ENCODE measurements at places on chromosomes 7 and 10.

- no peak for DNase-seq
Measured at GRCh38 chr10:4851846-4852245, 25.8 kb downstream of the AKR1E2 start.

DNA sequence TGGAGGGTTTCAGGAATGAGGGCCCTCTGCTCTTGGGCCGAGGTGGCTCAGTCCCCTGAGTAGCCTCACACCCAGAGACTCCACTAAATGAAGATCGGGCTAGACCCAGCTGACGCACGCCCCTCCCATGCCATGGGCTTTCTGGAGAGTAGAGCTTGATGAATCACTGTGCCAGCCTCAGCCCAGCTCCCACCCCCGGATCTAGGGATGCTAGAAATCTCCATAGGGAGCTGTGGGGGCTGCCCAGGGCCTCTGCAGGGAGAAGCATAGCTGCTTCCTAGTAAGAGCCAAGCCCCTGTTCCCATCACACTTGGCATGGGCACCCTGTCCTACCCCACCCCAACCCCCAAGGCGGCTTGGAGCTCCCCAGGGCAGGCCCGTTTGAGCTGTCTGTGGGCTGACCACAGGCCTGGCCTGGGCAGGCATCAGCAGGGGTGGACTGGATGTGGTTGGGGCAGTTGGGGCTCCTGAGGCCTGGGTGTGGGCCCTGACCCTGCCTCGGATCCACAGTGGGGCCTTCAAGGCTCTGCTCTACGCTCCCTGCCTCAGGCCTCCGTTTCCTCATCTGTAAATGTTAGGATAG is 121.2 kb downstream of the ZMIZ1 start:
- no peak for DNase-seq

- no peak for DNase-seq
Measured at GRCh38 chr10:26556748-26557640, 118.9 kb downstream of the APBB1IP start.

DNA sequence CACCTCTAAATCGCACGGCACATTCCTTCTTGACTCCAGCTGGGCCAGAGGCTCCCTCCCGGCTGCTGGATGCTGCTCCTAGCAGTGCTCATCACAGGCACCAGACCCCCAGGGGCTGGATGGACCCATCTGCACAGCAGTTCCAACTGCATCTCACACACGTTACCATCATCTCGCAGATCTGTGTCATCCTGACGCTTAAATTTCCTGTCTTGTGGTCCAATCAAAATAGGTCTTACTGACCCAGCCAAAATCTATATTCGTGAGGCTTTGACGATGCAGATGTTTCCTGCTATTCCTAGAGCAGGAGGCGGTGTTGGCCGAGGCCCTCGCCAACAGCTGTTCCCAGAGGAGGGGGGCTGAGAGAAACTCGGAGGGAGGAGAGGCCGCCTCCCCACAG is 108.0 kb downstream of the MKI67 start:
- no peak for DNase-seq

DNA sequence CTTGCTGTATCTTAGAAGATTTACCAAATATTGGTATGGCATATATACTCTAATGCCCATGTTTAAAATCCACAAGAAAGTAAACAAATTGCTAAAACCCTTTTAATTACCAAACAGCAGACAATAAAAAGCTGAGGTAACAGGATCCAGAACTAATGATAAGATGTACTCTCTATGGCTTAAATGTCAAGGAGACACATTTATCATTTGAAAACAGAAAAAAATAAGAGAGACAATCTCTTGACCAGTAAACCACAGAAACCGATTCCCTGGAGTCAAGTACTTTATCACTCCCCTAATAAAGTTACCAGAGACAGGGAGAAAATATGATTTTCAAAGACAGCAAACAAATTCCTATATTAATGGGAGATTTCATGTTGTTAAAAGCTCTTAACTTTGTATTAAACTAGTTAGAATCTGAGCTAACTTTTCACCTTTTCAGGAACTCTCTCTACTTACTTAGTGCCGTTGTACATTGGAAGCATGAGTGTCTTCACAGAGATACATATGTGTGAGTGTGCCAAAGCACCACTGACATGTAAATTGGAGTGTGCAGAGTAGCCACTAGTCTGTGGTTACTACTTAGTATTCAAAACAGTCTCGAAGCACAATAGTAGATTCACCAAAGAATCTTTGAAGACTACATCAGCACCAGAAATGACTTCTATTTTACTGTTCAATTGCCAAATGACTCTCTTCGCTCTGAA is 44.2 kb downstream of the TSPAN12 start:
- DNase-seq: no peak

DNA sequence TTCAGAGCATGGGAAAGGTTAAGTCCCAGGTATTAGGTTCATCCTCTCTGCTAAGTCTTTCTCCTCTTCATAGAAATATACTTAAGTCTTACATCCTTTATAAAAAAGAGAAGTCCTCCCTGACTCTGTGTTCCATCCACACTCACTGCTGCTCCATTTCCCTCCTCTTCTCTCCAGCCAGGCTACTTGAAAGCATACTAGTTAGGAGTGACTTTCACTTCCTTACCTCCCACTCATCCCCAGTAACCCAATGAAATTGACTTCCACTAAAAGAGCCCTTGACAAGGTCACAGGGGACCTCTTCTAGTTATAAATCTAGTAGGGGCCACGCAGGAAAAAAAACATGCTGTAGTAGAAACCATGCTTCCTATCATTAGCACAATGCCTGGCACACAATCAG is 133.1 kb upstream of the AGK start:
- no peak for DNase-seq

DNA sequence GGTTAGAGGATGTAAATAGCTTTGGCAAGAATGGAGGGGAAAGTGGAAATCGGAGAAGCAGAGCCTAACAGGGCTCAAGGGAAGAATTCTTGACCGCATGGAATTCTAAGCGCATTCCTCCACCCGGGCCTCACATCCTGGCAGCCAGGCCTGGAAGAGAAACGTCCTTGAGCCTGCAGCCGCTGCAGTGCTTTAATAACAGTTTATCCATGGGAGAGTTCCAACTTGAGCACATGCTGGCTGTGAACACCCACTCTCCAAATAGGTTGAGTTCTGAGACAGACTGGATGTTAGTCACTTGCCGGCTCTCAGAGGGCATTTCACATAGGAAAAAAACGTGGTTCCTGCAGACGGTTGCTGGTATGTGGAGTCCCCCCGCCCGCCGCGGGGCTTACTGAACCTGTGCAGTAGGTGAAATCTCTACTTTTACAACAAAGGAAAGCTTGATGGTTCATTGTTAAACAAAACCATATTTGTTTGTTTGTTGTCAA is 61.4 kb upstream of the STEAP1B start:
- no peak for DNase-seq

GRCh38 chr10:132837905-132838304 is 52.0 kb upstream of the NKX6-2 start:
- DNase-seq: no peak

DNA sequence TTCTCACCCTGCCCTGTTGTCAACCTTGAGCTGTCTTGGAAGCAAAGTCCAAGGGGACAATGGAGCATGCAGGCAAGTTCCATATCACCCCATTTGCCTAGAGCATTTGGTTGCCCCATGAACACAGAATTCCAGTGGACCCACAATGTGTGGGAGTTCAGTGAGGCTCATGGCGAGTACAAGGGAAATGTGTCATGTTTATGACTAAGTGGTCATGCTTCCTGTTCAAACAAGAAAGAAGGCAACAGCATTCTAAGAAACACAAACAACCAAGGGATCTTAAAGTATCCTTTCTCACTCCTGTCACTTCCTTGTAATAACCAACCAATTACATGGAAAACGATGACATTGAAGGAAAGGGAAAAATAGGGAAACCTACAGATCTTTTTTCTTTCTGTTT is 513.0 kb downstream of the INHBA start:
- no peak for DNase-seq

DNA sequence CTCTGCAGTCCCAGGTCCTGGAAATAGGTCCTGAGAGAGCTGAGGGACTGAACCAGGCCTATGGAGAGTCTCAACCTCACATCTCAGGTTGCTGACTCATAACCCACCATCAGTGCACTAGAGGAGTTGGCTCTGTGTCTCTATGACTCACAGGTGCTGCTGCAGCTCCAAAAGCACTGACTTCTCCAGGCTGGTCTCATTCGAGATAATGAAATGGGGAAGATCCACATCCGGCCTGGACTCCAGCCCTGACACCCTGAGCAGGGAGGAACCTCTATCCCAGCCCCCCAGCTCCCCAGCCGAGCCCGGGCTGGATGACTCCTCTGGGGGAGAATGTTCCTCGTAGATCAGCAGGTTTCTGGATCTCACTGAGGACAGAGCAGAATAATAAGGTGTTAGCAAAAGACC is 35.5 kb upstream of the DGKI start:
- DNase-seq: no peak

GRCh38 chr10:105611244-105611798 is 970.2 kb downstream of the SORCS3 start:
- DNase-seq: no peak

- no peak for DNase-seq
Measured at GRCh38 chr10:62022830-62023229, 121.3 kb downstream of the ARID5B start.

- DNase-seq: no peak
Measured at GRCh38 chr7:140654109-140654387, 13.4 kb upstream of the DENND2A start.

GRCh38 chr10:94307046-94307615 is 55.6 kb downstream of the NOC3L start:
- DNase-seq: no peak

GRCh38 chr10:83533290-83533689 is 606.0 kb upstream of the GHITM start:
- no peak for DNase-seq

DNA sequence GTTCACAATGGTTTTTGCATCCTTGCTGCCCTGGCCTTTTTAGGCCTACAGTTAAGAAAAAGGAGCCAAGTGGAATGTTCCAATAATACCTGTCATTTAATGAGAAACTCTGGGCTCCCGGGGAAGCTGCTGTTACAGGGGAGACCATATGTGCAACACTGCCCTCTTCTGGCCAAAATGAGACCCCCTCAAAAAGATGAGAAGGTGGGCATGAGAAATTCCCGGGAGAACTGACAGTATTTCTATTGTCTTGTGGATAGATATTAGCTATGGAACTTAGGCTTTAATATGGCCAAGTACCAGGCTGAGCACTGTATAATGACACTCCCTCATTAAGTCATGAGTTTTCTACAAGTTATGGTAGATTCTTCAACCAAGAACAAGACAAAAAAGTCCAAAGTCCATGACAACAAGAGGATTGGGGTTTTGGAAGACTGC is 99.4 kb downstream of the CCDC3 start:
- no peak for DNase-seq

DNA sequence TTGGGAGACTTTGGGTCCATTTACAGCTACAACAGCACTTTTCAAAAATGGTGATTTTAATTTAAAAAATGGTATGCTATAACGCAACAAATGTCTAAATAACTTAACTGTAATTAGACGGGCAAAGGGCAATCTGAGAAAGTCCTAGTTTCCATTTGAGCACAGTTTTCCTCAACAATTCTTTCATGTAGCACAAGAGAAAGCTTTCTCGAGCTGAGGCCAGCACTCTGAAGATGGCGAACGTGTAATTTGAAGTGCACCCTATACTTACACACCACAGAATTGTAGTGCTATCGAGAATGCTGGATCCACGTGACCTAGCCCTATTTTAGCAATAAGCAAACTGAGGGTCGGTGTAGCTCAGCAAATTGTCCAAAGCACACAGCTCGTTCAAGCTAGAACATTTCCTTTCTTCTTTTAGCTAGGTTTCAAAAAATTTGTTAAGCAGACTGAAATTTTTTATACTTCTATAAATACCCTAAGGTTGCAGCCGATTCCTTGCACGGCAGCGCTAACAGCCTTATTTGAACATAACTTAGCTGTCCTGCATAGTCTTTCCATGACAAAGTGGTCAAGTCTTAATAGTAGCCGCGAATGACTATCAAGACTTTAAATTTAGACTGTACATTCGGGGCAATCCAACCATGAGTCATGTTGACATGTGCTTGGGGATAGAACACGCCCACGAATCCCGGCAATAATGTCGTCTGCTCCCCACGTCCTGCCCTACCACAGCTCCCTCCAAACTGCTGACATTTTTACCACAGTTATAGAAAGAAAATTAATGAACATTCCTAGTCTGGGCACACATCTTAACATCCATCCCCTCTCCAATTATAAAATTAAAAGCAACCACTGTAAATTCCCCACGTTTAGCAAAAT is 10.0 kb downstream of the KLF6 start:
- DNase-seq: no peak

GRCh38 chr7:43954524-43955228 is 28.4 kb downstream of the UBE2D4 start:
- no peak for DNase-seq

- DNase-seq: no peak
Measured at GRCh38 chr10:23892296-23892695, 316.6 kb upstream of the KIAA1217 start.

DNA sequence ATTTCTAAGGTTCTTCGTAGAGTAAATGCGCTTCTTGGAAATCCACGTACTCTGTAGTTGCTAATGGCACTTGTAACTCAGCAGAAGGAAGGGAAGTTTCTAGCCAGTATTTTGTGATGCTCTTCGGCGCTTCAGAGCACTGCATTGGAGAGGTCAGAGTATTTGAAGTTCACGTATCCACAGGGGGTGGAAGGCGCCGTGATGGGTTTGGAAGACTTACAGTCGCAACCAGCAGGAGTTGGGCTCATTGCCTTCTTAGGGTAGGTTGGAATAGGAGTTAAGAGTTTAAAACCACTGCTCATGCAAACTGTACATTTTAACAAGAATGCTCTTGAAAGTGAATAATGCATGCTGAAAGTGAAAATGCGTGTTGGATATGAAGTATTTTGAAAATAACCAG is 49.1 kb downstream of the SHH start:
- no peak for DNase-seq

GRCh38 chr7:121006711-121007315 is 18.3 kb downstream of the CPED1 start:
- no peak for DNase-seq

- DNase-seq: no peak
Measured at GRCh38 chr7:95105627-95106026, 198.2 kb downstream of the PPP1R9A start.

GRCh38 chr7:157432957-157433576 is 96.3 kb downstream of the DNAJB6 start:
- peak; percentile 45 for DNase-seq

- DNase-seq: no peak
Measured at GRCh38 chr10:95235676-95236067, 41.6 kb downstream of the ACSM6 start.

DNA sequence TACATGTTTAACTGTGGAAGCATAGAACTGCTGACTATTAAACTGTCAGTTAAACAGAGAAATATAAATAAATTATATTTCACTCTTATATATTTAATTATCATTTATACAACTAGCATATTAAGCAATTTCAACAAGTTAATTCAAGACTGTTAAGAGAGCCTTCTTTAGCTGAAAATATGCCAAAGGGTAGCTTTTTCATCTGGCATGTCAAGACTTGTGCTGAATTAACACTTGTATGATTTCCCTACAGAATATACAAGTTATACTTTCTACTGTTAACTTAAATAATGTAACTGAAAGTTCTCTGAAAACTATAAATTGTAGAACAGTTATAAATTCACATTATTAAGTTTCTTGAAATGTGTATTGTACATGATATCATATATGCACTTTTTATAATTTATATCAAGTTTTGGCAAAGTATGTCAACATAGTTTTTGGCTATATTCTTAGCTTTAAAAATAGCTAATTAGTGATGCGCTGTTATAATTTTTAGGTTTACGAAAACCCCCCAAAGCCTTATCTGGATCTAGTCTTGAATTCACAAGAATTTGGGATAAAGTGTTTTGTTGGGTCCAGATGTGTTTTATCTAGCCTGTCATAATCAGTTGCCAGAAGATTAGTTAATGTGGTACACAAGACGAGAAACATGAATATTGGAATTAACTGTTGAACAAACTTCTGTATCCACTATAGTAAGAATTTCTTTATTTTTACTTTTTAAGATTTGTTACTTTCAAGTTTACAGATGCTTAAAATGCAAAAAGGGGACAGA is 231.1 kb upstream of the FOXP2 start:
- DNase-seq: no peak

All from T-helper 17 cell (primary cell).